ENCODE measurements at places on chromosomes 4 and X. TPM values are rescaled to one million over a fixed set of nuclear protein-coding genes. Genes with fewer than 3 reads are reported as not detected.

GRCh38 chr4:128636906-128637305 lies 172.6 kb upstream of the JADE1 start:
- DNase-seq, result no peak

- no peak for DNase-seq
Measured at GRCh38 chrX:85359051-85359450, 20.4 kb downstream of the POF1B start.

DNA sequence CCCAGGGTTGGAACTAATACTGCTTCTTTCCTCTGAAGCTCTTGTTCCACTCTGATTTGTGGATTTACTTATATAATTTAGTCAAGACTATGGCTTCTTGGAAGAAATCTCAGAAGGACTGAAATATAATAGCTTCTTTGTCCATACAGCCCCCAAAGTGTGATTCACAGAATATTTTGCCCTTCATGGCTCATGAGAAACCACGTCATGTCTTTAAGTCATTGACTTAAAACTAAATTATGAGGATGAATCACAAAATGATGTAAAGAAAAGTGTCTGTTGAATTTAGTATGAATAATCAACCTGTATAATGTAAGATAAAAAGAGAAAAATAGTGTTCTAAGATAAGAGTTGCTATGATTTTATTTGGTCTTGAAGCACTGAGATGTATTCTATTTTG lies 43.3 kb upstream of the AGA start:
- DNase-seq, result no peak

YIPF7 gene
- total RNA-seq, result 0.62 TPM

- DNase-seq, result no peak
Measured at GRCh38 chrX:147779173-147779572, 132.5 kb upstream of the FMR1 start.

LRCH2 gene
- total RNA-seq, result 1.2 TPM

MYOZ2 gene
- 727 TPM for total RNA-seq

All from cardiac septum (tissue), 1 donor.